LoVo (cell line): ENCODE measurements at places on chromosomes 16 and 17.

DNA sequence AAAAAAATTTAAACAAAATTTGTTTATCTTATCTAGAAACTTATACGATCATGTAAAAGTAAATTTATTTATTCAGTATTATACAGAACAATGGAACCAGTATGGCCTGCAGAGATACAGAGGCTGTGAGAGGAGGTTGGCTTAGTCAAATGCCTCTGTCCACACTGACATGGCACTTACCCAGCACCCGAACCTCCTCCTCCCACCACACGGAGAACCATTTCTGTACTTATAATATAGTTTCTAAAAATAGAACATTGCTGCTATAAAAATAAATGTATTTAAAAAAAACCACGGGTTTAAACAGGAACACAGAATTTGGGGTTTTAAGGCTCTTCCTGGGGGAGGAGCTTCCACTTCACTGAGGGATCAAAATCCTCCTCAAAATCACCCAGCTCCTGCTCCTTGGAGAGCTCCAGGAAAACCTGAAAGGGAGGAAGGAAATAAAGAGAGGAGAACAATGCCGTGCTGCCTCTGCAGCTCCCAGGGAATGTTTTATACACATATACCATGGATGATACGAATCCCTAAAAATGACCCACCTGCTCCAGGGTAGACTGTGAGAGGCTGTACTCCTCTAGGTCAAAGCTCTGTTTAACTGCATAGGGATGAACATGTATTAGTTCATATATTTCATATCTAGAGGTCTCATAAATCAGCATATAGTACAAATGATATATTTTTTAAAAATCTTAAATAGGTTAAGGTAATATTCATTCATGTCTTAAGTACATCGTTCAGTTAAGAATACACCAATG is 87.3 kb downstream of the ABCA8 start:
- DNase-seq, result no peak

GRCh38 chr17:38663964-38664644 is 10.7 kb downstream of the EPOP start:
- no peak for DNase-seq

GRCh38 chr16:75556431-75556950 is 439 bp upstream of the TMEM231 start:
- no peak for DNase-seq

- no peak for DNase-seq
These were observed 45.7 kb downstream of the PGS1 start for GRCh38 chr17:78423961-78424675.

- no peak for DNase-seq
These were observed 57.4 kb upstream of the ERN1 start for GRCh38 chr17:64187093-64187895.

GRCh38 chr17:36104701-36105181 is 1.1 kb downstream of the CCL4 start:
- DNase-seq, result no peak

DNA sequence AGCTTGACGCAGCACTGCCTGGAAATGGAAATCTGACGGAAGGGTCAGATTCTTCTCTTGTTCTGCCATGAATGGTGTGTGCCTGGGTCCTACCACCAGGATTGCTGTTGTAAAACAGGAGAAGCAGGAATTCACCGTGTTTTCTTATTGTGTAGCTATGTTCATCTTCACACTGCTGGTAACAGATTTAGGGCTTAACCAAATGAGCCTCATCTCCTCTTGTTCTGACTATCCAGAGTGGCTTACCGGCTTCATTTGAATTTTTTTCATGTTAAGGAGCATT is 97.3 kb upstream of the CHMP6 start:
- DNase-seq, result no peak

GRCh38 chr17:75093548-75094158 is 5.9 kb downstream of the SLC16A5 start:
- no peak for DNase-seq

DNA sequence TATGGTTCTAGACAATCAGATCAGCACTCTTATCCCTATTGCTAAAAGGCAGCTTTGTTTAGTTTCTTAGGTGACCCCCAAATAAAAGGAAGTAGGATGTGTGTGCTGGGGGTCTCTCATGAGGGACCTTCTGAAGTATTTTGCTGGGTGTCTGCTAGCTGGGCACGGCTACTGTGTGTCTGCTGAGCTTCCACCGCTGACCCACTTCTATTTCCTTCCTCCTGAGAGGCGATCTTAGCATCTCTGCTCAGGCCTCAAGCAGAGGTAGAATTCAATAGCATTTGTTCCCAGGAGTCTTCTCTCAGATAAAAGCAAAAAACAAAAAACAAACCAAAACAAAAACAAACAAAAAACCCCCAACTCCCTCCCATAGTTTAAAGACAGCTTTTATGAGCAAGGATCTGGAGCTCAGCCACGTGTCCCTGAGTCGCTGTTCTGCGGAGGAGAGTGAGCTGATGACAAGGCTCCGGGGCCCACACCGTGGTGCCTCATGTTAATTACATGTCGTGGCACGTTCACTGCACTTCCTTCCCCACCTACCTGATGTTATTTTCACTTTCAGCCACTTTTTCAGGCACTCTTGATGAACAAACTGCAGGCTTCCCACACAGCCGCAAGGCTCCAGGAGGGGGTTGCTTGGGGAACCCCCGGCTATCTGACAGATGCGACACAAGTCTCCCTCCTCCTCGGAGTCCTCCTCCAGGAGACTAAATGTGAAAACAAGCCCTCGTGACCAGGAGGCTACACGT is 83.5 kb downstream of the MARCHF10 start:
- DNase-seq, result no peak

GRCh38 chr16:20874088-20874581 is 26.0 kb downstream of the DCUN1D3 start:
- no peak for DNase-seq

DNA sequence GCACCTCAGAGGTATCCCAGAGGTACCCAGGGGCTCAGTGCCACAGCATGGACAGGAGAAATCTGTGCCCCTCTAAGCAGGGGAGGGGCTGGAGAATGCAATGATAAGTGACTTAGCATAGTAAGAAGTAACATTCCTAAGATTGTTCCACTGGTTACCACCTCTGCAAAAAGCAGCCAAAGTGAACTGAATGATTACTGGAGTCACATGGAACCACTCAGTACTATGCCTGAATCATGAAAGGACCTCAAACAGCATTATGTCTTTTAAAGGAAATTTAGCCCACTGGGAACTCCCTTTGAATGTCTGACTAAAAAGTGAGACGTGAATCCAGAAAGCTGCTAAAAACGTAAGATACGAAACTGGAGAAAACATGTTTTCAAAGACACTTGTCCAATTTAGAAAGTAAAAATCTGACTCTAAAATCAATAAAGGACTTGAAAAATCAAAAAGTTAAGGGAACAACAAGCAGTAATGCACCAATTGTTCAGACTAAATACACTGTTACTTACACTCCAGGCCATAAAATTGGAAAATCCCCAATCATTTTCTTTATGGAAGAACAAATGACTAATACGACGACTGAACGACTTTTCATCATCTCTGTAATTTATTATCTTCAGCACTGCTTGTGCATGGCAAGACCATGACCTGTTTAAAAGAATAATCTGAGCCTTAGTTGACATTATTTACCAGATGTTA is 38.6 kb downstream of the LITAFD start:
- DNase-seq, result no peak

DNA sequence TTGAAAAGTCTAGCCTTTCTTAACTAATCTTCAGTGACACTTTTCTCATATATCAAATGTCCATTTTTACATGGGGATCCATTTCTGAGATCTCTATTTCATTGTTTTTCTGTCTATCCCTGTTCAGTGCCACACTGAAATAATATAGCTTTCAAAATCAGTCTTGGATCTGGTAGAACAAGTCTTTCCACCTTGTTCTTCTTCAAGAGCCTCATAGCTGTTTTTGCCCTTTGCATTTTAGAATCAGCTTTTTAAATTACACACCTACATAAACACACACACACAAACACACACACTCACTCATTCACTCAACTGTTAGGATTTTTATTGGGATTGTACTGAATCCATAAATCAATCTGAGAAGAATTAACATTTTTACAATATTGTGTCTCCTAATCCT is 19.2 kb downstream of the GSDMB start:
- DNase-seq, result no peak
